CD4-positive, alpha-beta T cell treated with Interleukin-12 subunit alpha and Interleukin-12 subunit beta, for 1 hour (primary cell): ENCODE measurements at places on chromosomes 4 and X.

DNA sequence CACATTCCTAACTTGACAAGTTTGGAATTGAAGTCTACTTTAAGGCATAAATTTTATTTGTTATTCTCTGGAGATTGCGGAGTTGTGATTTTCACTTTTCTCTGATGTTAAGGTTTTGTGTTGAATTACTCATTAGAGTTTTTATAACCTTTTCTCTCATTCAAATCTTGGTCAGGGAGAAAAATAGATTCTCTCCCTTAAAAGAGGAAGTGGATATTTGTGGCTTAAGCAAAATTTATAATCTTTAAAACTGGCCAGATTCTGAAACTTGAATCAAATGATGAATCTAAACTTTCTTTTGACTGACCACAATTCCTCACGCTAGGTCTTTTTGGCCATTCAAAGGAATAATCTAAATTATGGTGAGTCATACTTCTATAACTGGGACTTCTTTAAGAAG, 361.4 kb downstream of the TEX13C start:
- DNase-seq, result no peak

GRCh38 chr4:108143515-108143914, 25.2 kb downstream of the LEF1 start:
- DNase-seq, result no peak

- DNase-seq, result no peak
These were observed 45.8 kb downstream of the TSPAN5 start for GRCh38 chr4:98612318-98613250.

DNA sequence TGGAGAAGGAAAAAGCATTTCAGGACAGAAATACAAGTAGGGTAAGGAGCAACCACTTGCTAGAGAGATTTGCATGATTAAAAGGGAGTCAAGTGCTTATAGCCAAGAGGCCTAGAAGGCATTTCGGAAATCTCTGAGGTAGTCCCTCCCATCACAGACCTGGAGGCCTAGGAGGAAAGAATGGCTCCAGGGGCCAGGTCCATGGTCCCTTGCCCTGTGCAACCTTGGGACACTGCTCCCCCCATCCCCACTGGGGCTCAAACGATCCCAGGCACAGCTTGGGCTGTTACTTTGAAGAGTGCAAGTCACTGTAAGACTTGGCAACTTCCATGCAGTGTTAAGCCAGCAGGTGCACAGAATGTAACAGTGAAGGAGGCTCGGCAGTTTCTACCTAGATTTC, 51.2 kb upstream of the FBXW7 start:
- no peak for DNase-seq

GRCh38 chr4:58776627-58777026, 1666.4 kb upstream of the IGFBP7 start:
- DNase-seq, result no peak

DNA sequence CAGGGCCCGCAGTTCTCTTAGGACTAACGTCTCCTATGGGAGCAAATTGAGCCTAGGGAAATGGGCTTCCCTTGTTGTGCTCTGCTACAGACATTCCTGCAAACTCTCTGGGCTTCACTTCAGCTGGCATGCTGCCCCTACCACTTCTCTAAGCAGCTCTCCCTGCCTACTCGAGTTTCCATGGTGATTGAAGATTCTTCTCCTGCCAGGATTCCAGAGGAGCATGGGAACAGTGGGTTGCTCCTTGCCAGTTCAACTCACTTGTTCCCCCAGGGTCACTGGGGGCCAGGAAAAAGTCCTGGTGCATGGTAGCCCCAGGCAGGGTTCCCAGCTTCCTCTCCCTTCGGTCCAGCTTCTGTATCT, 21.1 kb upstream of the WDR17 start:
- DNase-seq, result no peak

- no peak for DNase-seq
These were observed 124.4 kb downstream of the ANK2 start for GRCh38 chr4:113173793-113174264.

- DNase-seq, result no peak
These were observed 54.9 kb downstream of the PHOX2B start for GRCh38 chr4:41693629-41694028.

GRCh38 chr4:141684785-141685184, 48.4 kb downstream of the IL15 start:
- no peak for DNase-seq

- DNase-seq, result no peak
These were observed 28.3 kb downstream of the TMEM144 start for GRCh38 chr4:158238575-158238974.
